ENCODE measurements at places on chromosomes 11 and 22. TPM values are rescaled to one million over a fixed set of nuclear protein-coding genes. Genes with fewer than 3 reads are reported as not detected.

The FOLH1 gene
- total RNA-seq, result not detected

The WNT11 gene
- total RNA-seq, result 0.43 TPM

The SLN gene
- not detected for total RNA-seq

The ART1 gene
- not detected for total RNA-seq

The CD3E gene
- 372 TPM for total RNA-seq

The KCNC1 gene
- total RNA-seq, result not detected

The CRYBB1 gene
- not detected for total RNA-seq

The ENTHD1 gene
- 0.34 TPM for total RNA-seq

The NXPE4 gene
- not detected for total RNA-seq

The SLC22A9 gene
- not detected for total RNA-seq

The PTPN5 gene
- not detected for total RNA-seq

The SHISAL1 gene
- not detected for total RNA-seq

The NOX4 gene
- not detected for total RNA-seq

All from activated CD8-positive, alpha-beta T cell treated with anti-CD3 and anti-CD28 coated beads for 36 hours (primary cell).